Stimulated activated CD4-positive, alpha-beta T cell treated with anti-CD3 and anti-CD28 coated beads, Interleukin-12 subunit alpha, Interleukin-12 subunit beta, amount 100 ng/mL, for 48 hours (primary cell): ENCODE measurements at places on chromosomes 11 and 22.

- DNase-seq: no peak
These were observed 16.8 kb upstream of the CUL5 start for GRCh38 chr11:107991868-107992414.

GRCh38 chr11:42901084-42901483, 410.7 kb upstream of the API5 start:
- DNase-seq: no peak

GRCh38 chr11:827146-827896, 398 bp upstream of the CRACR2B start:
- DNase-seq: no peak

- no peak for DNase-seq
These were observed 5.5 kb downstream of the CSNK2A3 start for GRCh38 chr11:11347592-11347991.

DNA sequence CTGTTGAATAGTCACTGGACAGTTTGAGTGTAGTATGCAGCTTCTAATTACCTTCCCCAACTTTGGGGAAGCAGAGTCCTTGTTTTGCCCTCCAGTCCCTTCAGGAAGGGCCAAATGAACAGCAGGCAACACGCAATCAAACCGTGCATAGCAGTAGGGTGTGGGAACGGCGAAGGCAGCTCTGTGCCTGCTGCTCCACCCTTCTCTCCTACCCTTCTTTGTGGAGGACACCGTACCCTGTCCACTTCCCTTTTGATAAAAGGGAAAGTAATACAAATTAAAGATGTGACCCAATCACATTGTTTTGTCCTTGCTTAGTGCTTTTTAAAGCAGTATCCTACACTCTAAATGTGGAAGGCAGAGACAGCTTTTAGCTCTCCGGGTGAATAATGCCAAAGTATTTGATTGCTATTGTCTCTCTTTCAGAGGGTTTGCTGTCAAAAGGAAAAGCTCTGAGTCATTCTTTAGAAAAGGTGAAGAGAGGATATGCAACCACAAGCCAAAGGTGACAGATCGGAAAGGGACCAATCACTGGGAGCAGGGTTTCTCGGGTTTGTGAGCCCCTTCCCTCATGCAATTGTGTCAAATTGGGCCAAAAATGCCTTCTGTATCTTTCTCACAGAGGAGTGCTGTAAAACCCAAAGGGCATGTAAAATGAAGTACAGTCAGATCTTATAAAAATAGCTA, 407.3 kb upstream of the CCDC90B start:
- no peak for DNase-seq

DNA sequence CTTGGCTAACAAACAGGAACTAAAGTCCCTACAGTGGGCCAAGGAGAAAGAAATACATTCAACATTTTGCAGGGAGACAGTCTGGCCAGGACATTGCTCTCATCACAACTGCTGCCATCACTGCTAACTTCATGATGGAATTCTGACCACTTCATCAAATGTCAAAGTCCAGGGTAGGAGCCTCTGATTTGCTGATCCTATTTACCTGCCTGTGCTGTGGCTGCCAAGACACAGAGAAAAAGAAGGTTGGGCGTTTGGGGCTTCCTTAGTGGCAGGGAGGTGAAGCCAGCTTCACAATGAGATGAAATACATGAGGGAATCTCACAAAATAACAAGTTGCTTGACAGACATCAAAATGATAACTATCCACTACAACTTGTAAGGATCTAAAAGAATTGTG, 343.9 kb upstream of the CADM1 start:
- DNase-seq: no peak

DNA sequence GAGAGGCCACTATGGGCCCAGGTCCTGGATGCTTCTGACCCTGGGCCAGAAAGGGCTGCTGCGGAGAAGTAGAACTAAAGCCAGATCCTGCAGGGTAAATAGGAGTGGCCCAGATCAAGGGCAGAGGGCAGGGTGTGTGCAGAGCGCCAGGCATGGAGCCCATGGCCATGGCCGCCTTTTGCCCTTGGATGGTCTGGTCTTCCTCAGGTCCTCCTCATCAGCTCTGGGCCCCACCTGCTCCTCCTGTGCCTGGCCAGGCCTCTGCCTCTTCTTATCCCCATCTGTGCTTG, 277.6 kb downstream of the BRD1 start:
- DNase-seq: no peak

GRCh38 chr11:77085652-77086051, 17.0 kb upstream of the OMP start:
- DNase-seq: no peak

- DNase-seq: no peak
These were observed 4.1 kb downstream of the NEU3 start for GRCh38 chr11:74992852-74993251.

- peak; percentile 12 for DNase-seq
These were observed 23.3 kb upstream of the SERPIND1 start for GRCh38 chr22:20750461-20751184.

DNA sequence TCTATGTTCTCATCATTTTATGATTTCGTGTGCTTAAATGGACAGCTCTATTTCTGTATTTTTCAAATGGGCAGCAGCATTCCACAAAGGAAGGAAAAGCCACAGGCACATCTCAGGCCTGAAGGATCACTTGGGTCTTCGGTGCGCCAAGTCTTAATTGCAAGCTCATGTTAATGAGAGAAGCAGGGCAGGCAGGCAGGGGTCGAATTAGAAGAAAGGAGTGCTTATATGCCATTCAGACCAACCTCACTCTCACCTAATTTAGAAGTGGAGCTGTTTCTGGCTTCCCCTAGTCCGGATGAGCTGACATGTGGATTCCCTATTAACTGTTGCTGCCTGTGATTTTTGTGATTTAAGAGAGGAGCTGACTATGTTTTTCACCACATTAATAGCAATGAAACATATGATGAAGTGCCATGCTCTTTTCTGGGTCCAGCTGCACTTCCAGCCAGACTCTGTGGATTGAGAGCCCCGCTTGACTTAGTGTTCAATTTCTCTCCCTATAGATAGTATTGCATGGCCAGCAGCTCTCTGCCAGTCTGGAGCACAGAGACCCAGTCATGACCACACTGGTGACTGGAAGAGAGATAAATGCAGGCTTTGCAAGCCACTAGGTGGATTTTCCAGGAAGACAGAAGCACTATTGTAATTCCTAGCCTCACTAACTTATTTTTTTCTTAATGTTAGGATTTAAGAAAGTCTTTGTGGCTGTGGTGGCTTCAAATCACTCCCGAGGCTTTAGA, 373.9 kb upstream of the FAT3 start:
- DNase-seq: no peak
